Activated gamma-delta T cell treated with Interleukin-2 at 50 U/mL for 16 hours (primary cell): ENCODE measurements at places on chromosomes 2 and 18.

DNA sequence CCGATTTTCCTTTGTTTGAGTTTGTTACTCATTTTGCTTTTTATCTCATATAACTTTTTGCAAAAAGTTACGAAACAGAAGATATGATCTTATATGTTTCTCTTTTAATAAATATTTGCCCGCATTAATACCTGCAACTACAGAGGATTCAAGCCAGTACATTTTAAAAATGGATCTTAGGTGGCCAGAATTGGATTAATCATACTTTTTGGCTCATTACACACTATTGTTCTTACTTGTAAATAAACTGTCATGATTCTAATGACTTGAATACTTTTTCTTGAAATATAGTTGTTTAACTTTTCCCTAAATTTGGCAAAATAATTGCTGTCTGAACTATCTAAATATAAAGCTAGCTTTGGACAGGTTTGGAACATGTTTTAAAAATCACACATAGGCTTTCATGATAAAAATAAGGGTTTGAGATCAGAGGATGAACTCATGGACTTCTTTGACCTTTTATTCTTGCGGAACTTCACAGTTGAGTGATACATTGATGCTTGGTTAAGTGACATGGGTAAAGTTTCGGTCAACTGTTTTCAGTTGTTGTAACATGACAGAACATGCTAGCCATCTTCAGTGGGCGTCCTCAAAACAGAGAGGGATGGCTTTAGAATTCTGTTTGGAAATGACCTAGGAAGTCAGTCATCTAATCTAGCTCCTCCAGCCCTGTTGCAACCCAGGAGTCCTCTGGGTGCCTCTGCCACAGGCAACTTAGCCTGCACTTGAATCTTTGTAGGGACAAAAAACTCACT lies 44.5 kb downstream of the LTBP1 start:
- no peak for DNase-seq

- DNase-seq, result no peak
Observed at GRCh38 chr18:34866739-34867138, 156.6 kb downstream of the DTNA start.

DNA sequence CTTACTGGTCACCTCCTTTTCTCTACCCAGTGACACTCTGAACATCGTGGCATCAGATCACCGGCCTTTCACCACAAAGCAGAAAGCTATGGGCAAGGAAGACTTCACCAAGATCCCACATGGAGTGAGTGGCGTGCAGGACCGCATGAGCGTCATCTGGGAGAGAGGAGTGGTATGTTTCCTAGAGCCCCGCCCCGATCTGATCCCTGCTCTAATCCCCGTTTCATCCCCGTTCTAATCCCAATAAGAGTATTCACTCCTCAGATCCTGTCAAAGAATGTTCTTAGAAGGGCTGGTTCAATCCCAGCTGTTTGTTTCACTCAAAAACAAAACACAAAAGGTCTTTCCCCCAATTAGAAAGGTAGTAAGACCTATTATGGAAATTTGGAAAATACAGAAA lies 30.4 kb upstream of the MAPRE3 start:
- no peak for DNase-seq

GRCh38 chr18:78735131-78736014 lies 244.2 kb upstream of the SALL3 start:
- no peak for DNase-seq

DNA sequence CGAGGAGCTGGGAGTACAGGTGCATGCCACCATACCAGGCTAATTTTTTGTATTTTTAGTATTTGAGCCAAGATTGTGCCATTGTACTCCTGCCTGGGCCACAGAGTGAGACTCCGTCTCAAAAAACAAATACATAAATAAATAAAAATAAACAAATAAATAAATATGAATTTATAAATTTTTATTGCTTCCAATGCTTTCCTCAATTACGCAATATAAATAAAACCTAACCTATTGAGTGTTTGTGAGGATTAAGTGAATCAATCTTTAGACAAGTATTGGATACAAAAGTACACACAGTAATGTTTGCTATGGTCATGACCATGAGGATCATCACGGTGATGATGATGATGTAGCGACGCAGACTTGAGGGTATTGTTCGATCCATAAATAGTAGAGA lies 257.4 kb downstream of the ASXL3 start:
- DNase-seq, result no peak

DNA sequence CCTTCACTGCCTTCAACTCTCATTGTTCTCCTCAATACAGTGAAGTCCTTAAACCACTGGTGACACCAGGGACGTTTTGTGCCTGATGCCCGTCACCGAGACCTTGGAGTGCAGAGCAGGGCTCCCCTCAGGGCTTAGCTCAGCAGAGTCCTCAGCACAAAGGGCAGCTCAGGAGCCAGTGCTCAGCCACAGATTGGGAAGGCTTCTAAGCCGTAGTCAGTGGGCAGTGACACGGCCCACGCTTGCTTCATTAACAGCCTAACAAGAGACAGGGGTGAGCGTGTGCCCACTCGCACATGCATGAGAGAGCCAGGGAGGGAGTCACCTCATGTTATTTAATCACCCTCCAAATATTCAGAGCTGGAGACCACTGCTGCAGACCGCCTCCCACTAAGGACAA lies 137.5 kb downstream of the SH3RF3 start:
- DNase-seq, result no peak

DNA sequence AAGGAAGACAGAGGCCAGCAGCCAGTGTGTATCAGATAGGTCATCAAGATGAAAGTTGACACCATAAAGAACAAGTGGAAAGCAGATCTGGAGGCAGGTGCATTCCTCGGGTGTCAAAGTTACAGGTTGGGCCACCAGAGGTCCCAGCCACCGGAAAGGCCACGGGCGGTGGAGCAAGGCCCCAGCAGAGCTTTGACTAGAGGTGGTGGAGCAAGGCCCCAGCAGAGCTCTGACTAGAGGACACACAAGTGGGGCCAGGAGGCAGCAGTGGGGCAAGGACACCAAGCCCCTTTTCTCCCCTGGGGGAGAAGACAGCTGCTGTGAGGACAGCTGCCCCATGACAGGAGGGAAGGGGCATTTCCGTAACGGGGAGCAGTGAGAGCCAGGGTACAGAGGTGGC lies 115.1 kb downstream of the GYPC start:
- DNase-seq, result no peak

GRCh38 chr18:48749768-48750167 lies 201.0 kb downstream of the SMAD7 start:
- no peak for DNase-seq

DNA sequence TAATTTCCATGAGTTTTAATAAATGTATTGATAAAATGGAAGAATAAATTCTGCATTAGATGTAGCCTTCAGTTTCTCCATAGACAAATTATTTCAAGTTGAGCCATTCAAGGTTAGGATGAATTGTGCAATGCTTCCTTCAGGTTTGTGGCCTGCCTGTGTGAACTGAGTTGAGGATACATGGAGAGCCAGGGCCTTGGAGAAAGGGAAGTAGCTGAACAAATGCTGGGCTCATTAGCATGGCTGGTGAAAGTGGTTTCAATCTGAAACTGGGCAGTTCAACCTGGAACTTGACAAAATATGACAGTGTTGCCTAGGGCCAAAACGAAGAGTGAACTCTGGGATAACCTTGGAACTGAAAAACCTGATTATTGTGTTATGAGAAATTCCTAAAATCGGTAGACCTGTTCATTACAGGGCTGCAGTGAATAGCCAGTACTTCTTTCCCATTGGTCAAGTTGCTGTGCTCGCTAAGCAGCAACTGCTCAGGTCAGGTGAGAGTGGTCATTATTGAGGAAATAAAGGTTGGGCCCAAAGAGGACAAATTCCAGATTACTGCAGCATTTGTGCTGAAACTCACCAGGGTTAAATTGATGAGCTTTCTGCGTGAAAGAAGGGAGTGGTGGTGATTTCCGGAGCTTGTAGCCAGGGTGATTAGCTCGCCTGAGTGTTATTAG lies 12.7 kb downstream of the INPP1 start:
- DNase-seq, result no peak

- no peak for DNase-seq
Observed at GRCh38 chr18:60623331-60623730, 250.8 kb upstream of the MC4R start.

GRCh38 chr2:144890828-144891227 lies 370.9 kb upstream of the ZEB2 start:
- DNase-seq, result no peak

GRCh38 chr2:55862673-55863390 lies 60.8 kb downstream of the EFEMP1 start:
- DNase-seq, result no peak

DNA sequence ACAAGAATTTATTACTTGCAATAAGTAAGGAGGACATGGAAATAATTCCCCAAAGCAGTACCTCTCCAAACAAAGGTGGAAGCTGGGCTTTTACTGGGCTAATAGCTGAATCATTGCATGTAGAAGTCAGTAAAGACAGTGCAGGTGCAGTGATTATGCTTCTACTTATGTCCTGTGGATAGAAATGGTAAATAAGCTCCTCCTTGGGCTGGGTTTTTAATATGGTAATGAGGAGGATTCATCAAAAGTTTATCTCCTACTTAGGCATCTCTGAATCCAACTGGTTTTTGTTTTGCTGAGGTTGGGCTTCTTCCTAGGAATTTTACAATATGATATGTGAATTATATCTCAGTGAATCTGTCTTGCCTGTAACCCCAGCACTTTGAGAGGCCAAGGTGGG lies 297.4 kb upstream of the MC4R start:
- DNase-seq, result no peak

DNA sequence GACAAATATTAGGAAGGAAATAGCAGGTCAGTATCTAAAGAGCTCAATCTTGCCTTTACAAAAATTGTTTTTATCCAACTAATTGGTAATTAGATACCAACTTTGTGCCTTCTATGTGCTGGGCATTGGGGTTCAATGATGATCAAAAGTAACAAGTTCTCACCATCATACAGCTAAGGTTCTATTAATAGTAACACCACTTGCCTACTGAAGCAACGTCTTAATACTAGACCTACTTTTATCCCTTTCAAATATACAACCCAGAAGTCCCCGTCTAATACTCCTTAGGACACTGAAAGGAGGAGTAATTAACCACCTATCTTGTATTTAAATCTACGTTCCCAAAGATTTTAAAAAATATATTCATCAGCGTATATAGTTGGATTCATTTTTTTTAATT lies 59.3 kb downstream of the GRB14 start:
- DNase-seq, result no peak

DNA sequence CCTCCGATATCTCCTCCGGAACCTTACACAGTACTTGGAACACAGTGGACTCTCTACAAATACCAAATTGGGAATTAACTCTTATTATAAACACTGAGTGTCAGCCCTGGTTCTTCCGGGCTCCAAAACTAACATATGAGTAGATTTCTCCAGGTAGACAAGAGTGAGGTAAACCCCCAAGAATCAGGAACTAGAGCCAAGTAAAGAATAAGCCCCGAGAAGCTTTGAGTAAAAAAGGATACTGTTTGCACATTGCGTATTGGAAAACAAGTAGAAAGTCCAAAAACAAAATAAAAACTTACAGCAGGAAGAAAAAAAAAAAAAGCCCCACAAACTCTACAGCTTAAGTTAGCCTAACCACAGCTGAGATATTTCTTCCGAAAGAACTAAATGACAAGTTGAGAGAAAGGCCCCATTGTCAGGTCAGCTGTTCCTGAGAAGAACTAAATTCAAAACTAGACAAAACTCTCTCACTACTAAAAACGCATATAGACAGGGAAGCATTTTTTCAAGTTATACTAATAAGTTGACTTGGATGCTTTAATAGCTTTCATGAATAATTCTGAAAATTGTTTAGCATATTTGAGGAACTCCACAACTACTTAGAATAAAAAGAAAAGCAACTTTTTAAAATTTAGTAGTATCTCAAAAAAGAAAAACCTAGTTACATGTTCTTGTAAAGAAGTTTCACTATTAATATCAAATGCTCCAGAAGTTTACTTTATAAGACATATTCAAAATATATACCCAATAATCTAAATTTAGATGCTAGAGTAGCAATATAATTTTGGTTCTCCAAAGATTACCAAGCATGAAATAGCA lies 4.3 kb upstream of the HAAO start:
- no peak for DNase-seq

GRCh38 chr18:64974391-64975125 lies 776.3 kb upstream of the CDH7 start:
- DNase-seq, result no peak

- DNase-seq, result no peak
Observed at GRCh38 chr2:98253461-98254070, 92.7 kb upstream of the CNGA3 start.

DNA sequence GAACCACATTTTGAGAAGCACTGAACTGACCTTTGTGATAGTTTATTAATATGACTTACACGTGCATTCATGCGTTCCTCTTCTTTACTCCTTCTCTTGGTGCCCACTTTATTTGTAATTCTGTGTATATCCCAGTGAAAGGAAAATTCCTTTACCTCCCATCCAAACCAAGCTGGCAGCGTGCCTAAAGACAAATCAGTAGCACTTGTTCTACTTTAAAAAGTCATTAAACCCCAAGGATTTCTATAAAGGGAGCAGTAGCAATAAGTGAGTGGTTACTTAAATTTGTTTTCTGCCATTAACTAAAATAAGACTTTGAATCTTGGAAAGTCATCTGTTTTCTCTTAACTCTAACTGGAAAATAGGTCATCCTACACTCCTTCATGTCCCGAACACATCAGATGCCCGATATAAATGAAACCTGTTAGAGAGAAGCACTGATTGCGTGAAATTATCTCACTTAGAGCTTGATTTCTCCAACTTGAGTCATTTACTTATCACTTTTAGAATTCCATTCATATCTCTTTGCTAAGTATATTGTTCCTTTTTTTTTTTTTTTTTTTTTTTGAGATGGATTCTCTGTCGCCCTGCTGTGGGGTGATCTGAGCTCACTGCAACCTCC lies 10.7 kb downstream of the PIK3C3 start:
- DNase-seq, result no peak

GRCh38 chr18:22267697-22268096 lies 98.3 kb downstream of the GATA6 start:
- DNase-seq, result no peak

DNA sequence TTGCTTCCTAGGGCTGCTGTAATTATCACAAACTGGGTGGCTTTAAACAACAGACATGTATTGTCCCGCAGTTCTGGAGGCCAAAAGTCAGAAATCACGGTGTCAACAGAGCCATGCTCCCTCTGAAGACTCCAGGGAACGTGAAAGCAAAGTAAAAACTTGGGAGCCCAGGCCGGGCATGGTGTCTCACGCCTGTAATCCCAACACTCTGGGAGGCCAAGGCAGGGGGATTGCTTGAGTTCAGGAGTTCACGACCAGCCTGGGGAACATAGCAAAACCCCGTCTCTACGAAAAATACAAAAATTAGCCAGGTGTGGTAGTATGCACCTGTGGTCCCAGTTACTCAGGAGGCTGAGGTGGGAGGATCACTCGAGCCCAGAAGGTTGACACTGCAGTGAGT lies 63.5 kb downstream of the MCFD2 start:
- DNase-seq, result no peak

DNA sequence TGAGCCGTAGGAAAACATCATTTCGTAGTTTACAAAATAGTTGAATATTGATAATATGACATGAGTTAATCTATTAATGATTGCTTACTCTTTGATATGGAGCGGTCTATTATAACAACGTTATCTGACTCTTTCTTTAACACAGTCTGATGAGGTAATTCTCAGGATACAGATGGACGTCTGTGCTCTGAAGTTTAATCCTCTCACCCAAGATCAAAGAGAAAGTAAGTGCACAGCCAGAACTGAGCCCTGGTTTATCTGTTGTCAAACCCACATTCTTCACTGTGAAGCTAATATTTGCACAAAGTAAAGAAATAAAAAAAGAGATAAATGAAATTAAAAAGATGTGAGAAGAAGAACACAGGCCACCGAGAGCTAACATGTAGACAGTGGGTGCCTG lies 190.9 kb upstream of the COPS8 start:
- DNase-seq, result no peak

GRCh38 chr2:97950329-97951154 lies 45.2 kb downstream of the TMEM131 start:
- no peak for DNase-seq

- no peak for DNase-seq
Observed at GRCh38 chr18:459814-460593, 40.5 kb downstream of the COLEC12 start.
